ENCODE measurements at places on chromosomes 6 and 20.

DNA sequence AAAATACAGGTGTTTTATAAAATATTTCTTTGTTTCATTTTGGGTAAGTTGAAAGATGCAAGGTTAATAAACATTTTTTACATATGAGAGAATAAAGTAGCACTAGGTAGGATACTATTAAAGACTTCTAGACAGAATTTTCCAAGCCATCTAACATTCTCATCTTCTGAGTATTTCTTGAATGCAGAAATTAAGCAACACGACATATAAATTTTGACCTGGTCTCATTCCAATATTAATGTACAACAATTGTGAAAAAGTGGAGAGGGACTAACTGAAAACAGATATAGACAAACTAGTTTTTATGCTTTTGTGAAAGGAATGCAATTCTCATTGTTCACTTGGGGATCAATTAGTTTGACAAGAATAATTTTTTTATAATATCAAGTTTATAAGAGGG is 11.5 kb upstream of the FOXO3 start:
- DNase-seq: no peak

DNA sequence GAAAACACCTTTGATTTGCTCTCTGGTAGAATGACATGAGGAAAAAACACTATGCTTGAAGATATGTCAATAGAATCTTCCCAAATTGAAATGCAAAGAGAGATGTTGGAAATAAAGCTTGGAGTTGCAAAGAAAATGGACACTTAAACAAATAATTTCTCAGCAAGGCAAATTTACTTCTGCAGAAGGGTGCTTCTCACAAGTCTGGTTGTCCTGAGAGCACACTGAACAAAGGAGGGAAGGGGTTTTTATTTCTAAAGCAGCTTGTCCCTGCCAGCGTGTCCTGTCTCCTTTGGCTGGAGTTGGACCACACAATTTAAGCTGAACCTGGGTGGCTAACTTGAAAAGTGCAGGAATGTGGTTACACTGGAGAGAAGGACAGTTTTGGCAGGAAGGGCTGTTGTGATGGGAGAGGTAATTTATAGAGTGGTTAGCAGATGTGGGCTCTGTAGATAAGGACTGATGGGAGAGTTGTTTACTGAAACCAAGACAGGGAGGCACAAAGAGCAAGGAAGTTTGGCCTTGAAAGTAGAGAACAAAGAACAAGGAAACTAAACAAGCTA is 454.6 kb upstream of the EYS start:
- no peak for DNase-seq

DNA sequence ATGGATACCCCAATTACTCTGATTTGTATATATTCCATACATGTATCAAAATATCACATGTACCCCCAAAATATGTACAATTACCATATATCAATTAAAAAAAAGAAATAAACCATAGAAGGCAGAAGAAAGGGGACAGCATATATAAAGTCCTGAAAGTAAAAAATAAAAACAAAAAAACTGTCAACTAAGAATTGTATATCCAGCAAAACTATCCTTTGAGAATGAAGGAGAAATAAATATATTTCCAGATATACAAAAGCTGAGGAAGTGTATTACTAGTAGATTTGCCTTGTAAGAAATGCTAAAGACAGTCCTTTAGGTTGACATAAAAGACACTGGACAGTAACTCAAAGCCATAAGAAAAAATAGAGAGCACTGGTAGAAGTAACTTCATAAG is 9.3 kb upstream of the RIPOR2 start:
- no peak for DNase-seq

DNA sequence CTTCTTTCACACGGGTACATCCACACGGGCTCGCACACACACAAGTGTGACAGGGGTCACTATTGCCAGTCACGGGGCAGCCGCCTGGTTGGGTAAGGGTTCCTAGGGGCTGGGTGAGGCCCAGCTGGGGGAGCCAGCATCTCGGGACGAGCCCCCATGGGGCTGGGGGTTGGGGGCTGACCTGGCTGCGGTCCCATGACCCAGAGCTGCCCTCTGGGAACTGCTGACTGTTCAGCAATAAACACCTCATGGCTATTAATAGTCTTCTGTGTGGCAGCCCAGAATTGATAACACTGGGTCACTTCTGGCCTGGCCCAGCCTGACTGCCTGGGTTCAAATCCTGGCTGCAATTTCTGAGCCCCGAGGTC is 23.8 kb downstream of the VEGFA start:
- no peak for DNase-seq

DNA sequence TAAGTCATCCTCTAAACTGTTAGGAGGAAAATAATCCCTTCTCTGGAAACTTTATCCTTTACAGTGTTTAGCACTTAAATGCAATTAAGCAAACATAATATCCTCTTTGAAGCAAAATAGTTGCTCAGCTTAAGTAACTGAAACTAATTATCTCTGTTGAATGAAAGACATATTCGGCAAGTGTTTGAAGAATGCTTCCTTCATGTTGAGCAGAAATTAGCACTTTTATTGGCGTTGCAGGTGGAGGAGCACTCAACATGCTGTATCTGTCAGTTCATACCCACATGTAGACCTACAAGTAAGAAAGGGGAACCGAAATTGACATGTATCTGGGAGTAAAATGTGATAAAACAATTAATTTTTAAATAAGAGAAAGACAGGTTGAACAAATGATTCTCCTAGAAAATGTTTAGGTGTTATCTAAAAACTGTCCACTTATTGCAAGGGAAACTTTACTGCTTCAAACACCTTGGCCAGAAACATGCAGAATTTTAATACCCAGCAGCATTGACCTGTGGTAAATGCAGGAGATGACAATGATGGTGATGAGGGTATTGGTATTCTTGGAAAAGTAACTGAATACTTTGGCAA is 987.0 kb upstream of the MAP3K7 start:
- no peak for DNase-seq

DNA sequence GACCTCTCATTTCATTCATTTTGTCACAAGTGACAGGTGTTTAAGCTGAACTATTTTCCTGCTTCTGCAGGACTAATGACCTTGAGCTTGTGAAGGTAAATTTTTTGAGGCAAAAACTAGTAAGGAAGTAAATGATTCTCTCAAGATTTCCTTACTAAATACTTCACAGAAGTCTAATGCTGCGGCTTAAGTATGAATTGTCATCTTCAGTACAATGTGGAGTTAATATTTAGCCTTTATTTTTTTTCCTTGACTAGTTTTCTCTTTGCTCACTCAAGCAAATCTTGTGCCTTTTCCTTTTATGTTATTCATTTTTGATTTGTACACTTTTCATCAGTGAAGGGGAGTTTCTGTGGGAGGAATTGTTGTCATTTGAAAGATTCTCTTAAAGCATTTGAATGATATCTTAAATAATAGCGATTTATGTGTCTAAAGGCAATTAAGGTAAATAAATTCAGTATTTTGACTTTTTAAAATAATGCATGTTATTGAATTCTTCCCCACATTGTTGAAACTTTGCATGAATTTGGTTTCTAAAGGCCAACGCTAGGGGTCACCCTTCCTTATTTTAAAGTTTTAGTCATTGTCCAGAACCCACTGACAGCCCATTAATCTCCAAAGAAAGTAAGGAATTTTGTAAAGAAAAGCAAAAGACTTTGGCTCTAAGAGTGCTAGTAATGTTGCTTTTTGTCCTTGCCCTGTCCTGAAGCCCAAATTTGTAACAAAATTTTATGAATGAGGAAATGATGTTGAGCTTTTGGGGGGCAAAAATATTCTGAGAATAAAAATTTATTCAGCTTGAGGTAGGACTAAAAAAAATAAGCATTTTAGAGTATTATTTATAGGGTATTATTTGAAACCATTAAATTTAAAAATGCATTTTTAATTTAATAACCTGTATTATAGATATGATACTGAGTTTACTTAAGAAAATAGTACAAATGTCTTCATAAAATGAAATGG is 157.4 kb upstream of the LAMA2 start:
- DNase-seq: peak; percentile 16

DNA sequence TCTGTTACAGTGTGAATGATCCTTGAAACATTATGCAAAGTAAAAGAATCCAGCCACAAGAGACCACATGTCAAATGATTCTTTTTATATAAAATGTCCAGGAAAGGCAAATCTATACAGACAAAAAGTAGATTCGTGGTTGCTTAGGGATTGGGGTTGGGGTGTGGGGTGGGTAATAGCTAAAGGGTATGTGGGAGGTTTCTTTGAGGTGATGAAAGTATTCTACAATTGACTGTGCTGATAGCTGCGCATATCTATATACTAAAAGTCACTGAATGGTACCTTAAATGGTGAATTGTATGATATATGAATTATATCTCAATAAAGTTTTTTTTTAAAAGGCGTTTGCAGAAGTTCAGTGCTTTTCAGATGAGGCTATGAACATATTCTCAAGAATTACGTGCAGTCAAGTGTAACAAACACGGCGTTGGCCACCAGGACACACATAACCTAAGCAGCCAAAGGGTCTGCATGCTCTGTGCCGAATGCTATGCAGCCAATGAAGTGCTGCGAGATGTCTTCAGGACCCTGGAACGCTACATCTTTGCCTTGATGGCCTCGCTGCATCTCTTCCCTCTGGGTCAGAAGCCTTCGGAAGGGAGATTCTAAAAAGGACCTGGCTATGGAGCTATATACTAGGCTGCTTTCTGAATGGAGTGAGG is 96.9 kb downstream of the SCML4 start:
- no peak for DNase-seq

GRCh38 chr6:18842534-18842933 is 455.4 kb downstream of the RNF144B start:
- no peak for DNase-seq

DNA sequence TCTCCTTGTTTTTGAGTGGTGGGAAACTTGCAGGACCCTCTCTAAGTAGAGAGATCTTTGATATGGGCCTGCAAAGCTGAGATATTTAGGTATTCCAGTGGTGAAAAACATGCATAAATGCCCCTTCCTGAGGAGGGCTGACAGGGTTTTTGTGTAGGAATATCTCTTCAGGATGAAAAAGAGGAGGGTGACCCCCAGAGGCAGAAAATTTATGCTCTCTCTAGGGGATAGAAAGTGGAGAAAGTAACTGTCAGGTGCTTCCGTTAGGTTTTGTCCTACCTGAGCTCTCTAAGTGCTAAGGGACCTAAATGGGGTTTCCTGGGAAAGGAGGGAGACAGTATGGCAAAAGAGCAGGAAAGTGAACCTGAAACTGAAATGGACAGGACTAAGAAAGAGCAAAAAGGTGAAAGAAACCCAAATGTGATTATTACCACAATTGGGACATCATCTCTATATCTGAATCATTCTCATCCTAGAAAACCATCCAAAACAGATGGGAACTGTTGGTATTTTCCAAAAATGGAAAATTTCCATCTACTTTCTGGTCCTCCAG is 2.0 kb downstream of the COL19A1 start:
- DNase-seq: no peak

- no peak for DNase-seq
These were observed 1.3 kb upstream of the FOXF2 start for GRCh38 chr6:1387876-1388629.

DNA sequence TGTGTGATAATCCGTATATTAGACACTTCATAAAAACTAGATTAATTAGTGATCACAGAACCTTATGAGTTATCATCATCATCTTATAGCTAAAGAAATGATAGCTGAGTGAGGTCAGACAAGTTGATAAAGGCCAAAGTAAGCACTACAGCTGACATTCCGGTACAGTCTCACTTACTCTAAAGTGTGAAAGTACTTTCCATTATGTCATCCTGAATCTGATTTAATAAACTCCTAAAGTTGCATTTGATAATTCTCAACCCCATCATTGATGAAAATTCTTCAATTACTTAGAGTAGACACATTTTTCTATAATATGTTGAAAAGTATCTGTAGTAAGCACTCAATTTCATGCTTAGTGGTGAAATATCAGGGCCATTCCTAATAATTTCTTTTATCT is 385.2 kb upstream of the CHD6 start:
- DNase-seq: no peak

GRCh38 chr6:3868544-3868943 is 19.4 kb downstream of the FAM50B start:
- peak; percentile 65 for DNase-seq

DNA sequence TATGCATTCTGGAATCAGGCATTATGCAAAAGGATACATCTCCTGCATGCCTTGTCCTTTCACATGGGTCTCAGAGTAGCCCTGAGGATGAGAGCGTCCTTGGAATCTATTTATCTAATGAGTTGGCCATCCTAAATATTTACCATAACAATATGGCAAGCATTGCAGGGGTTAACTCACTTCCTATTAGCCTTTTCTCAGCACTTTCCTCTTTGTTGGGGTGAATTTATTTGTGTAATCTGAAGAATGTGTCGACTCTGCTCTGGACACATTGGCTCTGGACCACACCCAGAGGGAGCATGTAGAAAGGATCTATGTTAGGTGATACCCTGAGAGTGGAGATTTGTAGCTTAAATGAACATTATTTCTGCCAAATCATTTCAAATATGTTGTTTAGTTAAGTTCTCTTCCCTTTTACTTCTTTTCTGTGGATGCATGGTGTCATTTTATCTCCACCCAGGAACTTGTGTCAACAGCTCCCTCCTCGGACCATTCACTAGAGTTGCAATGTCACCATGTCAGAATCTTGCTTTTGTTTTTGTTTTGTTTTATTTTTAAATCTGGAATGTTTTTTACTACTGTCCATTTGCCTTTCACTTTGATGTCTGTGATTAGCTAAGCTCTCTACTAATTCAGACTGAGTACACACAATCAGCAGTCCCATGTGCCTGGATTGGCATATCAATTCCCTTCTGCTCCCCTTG is 757.0 kb upstream of the MMS22L start:
- DNase-seq: no peak

GRCh38 chr6:159217595-159218275 is 48.5 kb downstream of the FNDC1 start:
- DNase-seq: peak; percentile 21

DNA sequence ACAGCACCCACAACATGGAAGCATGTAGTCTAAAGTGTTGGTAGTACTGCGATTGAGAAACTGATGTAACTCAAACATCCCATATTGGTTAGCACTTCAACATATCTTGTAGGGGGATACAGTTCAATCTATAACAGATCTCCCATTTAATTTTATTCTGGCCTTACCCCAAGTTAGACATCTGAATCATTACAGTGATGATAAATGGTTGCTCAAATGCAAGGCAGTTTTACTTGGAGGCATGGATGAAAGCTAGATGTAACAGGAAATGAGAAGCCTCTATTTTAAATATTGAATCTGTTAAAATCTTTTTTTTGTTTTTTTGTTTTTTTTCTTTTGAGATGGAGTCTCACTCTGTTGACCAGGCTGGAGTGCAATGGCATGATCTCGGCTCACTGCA is 44.2 kb upstream of the FAM50B start:
- no peak for DNase-seq

DNA sequence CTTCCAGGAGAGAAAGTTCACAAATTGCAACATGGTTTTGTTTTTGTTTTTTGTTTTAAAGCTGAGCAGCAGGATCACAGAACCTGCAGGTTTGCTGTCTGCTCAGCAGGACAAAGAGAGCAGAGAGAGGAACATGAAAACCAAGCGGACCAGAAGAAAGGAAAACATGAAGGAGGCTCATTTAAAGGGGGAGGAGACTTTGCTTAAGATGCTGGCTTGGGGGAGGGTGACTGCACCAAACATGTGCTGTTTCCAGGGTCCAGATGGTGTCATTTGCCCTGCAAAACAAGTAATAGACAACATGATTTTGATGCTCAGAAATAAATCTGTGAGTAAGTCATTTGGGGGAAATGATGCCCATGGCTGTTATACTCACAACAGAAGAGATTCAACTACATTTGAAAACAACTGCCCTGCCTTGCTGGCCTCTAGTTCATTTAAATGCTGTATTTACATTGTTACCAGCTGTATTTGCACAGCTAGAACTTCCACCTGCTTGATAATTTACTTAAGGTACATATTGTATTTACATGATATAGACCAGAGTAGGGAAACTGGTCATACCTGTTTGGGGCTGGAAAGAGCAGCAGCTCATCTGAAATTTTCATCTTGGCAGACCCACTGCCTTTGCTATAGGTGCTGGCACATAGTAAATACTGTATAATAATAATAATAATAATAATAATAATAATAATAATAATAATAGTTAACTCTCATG is 32.2 kb upstream of the CHD6 start:
- DNase-seq: no peak
